ENCODE measurements at places on chromosomes 1 and 21. TPM values are rescaled to one million over a fixed set of nuclear protein-coding genes. Genes with fewer than 3 reads are reported as not detected.
A peak's percentile ranks its signal among the peaks of the same experiment; 100 is the strongest.

DNALI1 gene
- not detected for total RNA-seq

ACOT11 gene
- 1.4 TPM for total RNA-seq

TPTE gene
- not detected for total RNA-seq

ST6GALNAC3 gene
- 0.30 TPM for total RNA-seq

MPL gene
- total RNA-seq, result not detected

SH3D21 gene
- 0.03 TPM for total RNA-seq

CDK18 gene
- total RNA-seq, result 3.0 TPM

MPZ gene
- 0.07 TPM for total RNA-seq

DNA sequence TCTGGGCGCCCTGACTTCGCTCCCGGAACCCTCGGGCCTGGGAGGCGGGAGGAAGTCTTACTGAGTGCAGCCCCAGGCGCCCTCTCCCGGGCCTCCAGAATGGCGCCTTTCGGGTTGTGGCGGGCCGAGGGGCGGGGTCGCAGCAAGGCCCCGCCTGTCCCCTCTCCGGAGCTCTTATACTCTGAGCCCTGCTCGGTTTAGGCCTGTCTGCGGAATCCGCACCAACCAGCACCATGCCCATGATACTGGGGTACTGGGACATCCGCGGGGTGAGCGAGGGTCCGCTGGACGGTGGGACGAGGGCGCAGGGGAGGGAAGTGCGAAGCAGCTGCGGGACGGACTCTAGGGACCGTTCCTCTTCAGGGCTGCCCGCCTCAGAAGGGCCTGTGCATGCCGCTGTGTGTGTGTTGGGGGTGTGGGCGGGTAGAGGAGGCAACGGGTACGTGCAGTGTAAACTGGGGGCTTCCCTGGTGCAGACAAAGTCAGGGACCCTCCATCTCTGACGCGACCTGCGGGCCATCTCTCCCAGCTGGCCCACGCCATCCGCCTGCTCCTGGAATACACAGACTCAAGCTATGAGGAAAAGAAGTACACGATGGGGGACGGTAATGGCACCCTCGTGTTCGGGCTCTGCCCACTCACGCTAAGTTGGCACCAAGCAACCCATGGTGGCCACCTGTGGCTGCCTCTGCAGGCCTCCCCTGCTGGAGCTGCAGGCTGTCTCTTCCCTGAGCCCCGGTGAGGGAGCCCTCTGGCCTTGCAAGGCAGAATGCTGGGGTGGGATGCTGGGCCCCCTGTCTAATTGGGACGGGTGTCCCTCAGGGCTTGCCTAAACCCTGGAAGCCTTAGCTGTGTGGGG lies at the start of gene GSTM1:
GSTM1 (plus strand) TSS at position 177 of the 859 bp plus-strand sequence; CDS start at position 234, 57 bp downstream.
- peak; percentile 98 for DNase-seq

- no peak for DNase-seq
Observed at GRCh38 chr1:224733027-224733911, 117.2 kb downstream of the CNIH3 start.

DNA sequence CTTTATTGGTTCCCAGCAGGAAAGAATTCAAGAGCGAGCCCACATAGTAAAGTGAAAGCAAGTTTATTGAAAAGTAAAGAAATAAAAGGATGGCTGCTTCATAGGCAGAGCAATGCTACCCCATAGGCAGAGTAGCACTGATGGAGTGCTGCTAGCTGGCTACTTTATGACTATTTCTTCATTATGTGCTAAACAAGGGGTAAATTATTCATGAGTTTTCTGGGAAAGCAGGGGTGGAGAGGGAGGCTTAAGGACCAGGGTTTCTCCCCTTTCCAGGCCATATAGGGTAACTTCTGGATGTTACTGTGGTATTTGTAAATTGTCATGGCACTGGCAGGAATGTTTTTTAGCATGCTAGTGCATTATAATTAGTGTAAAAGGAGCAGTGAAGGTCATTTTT lies 1271.4 kb downstream of the KCNT2 start:
- DNase-seq, result no peak

DNA sequence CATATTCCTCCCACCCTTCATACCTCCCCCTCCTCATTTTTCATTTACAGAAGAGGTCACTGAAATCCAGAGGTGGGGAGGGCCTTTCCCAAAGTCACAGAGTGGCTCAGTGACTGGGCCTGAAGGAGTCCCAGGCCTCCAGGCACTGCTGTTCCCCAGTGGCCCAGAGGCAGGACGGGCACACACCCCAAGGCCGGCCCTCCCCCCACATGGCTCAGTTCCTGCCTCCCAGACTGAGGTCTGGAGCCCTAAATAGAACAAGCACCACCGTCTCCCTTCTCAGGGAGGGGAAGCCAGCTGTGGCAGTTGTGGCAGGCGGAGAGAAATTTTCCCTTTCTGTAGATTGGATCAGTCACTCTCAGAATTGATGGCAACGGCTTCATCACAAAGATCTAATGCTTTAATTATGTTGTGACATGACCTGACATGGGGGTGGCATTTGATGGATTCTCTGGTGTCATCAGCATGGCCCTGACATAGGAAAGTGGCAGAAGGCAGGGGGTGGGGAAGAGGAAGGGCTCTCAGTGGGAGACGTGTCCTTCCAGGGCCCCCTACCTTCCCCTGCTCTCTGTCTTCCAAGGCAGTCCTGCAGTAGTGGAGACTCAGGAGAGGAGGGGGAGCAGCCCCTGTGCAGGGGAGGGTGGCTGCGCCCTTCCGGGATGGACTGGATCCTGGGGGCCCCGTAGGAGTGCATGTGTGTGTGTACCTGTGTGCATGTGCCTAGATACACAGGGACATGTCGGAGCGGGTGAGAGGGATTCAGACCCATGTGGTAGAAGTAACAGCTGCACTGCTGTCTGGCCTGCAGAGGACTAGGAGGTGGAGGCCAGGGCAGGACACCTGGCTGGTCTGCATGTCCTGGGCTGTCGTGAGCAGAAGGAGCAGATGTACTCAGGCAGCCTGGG lies 41.2 kb upstream of the FOXO6 start:
- DNase-seq, result no peak

GRCh38 chr21:42117967-42118780 lies 47.1 kb downstream of the UMODL1 start:
- DNase-seq, result no peak

GRCh38 chr21:42858185-42858847 lies 21.0 kb downstream of the WDR4 start:
- DNase-seq, result no peak

GRCh38 chr1:14940285-14940870 lies 213.2 kb upstream of the TMEM51 start:
- no peak for DNase-seq

DNA sequence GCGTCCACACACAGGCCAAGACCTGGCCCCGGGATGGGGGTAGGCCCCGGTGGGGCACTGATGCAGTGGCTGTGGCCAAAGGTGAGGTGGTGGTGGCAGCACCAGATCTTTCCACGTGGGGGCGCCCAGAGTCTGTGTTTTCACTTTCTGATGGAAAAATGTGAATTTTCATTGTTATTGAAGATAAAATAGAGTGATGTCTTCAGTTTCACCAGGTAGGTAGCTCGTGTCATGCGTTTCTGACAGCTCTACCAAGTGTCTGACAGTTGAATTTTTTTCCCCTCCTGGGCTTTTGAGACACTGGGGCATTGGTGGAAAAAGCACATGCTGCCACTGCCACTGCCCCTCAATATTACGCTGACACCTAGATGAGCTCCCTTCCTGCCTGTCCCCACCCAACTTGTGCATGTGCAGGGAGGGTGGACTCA lies 40.0 kb upstream of the MAGOH start:
- DNase-seq, result peak; percentile 43

DNA sequence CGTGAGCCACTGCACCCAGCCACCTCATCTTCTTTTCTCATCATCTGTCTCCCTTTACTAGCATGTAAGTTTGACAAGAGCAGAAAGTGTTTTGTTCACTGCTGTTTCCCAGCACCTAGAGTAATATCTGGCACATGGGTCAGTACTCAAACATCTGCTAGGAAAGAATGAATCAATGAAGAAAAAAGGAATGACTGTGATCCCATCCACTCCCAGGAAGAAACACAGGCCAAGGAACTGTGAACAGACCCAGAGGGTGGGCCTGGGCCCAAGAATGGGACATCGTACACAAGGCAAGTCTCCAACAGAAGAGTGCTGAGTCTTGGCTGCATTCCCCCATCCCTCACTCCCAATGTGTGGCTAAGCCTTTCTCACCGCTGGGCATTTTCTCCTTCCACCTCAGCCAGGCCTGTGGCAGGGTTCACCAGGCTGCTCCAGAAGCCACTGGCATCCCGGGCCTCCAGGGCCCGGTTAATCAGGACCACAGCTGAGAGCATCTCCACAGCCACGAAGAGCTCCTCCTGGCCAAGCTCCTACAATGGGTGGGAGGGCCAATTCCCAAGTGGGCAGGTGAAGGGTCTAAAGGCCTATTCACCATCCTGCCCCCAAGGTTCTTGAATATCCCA lies 18.4 kb downstream of the IQGAP3 start:
- no peak for DNase-seq

DNA sequence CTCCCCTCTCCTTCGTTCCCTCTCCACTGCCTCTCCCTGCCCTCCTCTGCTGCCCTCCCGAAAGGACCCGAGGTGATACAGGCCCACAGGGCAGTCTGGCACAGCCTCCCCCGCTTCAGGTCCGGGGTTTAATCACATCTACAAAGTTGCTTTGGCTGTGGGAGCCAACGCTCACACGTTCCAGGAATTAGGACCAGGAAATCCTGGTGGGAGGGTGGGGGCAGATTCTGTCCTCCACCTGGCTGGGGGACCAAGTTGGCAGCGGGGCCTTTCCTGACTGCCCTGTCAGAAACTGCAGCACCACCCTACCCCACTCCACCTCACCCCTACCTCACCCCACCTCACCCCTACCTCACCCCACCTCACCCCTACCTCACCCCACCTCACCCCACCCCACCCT lies 95.1 kb downstream of the WDR4 start:
- no peak for DNase-seq

- DNase-seq, result no peak
Observed at GRCh38 chr1:223012938-223013337, 130.1 kb downstream of the TLR5 start.

DNA sequence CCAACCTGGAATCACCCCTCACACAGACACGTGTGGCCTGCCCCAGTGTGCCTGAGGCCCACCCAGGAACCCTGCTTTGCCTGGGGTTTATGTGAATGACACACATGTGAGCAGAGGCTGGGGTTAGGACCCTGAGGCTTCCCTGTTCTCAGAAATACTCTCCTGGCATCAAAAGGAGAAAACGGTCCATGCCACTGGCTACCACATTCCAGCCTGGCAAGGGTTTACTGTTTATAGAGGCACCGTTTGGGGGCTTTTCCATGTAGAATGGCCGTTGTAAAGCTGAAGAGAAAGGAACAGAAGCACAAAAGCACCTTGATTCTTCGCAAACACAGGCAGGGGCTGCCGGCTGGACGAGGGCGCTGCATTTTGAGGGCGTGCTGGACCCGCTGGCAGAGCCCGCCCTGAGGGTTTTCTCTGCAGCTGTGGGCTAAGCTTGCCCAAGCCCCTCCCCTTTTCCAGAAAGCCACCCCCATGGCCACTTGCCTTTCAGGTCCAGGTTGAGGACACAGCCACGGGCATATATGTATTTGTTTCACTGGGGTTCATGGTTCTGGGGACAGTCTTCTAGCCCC lies 13.0 kb downstream of the TFF3 start:
- no peak for DNase-seq

GRCh38 chr1:2554621-2555387 lies 1.4 kb upstream of the TNFRSF14 start:
- DNase-seq, result no peak

DNA sequence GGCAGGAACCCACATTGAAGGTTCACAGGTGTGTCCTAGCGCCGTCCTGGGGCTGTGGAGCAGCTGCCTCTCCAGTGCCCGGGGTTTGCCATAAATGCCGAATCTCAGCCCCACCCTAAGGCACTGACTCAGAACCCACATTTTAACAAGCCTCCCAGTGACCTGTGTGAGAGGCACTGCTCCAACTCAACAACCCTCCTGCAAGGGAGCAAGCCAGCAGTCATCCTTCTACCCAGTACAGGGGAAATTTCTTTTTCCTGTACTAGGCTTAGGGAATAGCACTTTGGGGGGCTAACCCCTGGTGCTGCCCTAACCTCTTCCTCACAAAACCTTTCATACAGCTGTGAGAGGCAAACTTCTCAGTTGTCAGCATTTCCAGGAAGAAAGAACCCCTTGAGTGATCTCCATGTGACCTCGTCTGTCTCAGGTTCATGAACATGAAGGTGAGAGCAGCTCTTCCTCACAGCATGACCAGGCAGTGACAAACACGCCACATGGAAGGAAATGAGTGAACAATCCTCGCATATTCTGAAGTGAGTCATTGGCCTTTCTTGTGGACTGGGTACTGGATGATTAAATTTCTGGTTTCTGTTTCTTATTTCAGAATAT lies 11.4 kb upstream of the BCAR3 start:
- DNase-seq, result peak; percentile 89

- DNase-seq, result no peak
Observed at GRCh38 chr1:204984499-204984898, 58.5 kb upstream of the CNTN2 start.

DNA sequence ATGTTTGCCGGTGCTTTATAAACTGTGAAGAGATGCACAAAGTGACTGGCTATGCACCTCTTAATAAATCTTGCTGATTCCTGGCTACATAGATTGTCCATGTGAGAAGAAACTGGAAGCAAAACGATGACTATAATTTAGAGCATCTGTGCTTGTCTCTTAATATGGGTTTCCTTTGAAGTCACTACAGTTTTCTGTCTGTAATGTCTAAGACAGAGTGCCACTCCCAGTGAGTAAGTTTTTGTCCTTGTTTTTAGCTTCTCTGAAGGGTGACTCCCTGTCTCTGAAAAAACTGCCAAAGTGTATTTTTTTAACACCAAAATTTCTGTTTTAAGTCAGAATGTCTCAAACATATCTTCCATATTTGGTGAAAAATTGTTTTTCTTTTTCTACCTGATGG lies 175.1 kb downstream of the FASLG start:
- no peak for DNase-seq

GRCh38 chr21:17428484-17428869 lies 84.4 kb upstream of the CXADR start:
- DNase-seq, result no peak

- no peak for DNase-seq
Observed at GRCh38 chr1:39566441-39567137, 10.0 kb downstream of the PABPC4 start.

- DNase-seq, result no peak
Observed at GRCh38 chr1:57503337-57503736, 79.5 kb upstream of the DAB1 start.

DNA sequence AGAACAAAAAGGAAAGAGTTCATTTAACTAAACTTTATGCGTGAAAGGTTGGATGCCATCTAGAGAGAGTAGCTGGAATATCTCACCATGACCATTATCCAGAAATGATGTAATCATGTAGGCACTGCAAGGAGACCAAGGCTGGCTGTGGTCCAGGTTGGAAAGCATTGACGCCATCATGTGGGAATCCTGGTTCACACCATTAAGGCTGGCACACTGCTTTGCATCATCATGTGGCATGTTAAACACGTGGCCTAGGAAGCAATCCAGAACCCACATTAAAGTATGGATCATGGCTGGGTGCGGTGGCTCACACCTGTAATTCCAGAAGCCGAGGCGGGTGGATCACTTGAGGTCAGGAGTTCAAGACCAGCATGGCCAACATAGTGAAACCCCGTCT lies 4.3 kb downstream of the ADAMTS1 start:
- DNase-seq, result peak; percentile 91

GRCh38 chr1:207813512-207813881 lies 61.6 kb downstream of the CD46 start:
- DNase-seq, result no peak

GRCh38 chr1:41668967-41669366 lies 184.5 kb upstream of the EDN2 start:
- no peak for DNase-seq

GRCh38 chr1:113396585-113396984 lies 6.3 kb downstream of the MAGI3 start:
- peak; percentile 84 for DNase-seq

- peak; percentile 53 for DNase-seq
Observed at GRCh38 chr1:25810341-25811299, 9.1 kb upstream of the MTFR1L start.
